Left hindlimb (tissue), 1 donor: ENCODE measurements at places on chromosomes 13 and 19.

- DNase-seq = peak; percentile 81
Measured at GRCh38 chr19:55632463-55632834, 8.1 kb upstream of the ZNF784 start.

DNA sequence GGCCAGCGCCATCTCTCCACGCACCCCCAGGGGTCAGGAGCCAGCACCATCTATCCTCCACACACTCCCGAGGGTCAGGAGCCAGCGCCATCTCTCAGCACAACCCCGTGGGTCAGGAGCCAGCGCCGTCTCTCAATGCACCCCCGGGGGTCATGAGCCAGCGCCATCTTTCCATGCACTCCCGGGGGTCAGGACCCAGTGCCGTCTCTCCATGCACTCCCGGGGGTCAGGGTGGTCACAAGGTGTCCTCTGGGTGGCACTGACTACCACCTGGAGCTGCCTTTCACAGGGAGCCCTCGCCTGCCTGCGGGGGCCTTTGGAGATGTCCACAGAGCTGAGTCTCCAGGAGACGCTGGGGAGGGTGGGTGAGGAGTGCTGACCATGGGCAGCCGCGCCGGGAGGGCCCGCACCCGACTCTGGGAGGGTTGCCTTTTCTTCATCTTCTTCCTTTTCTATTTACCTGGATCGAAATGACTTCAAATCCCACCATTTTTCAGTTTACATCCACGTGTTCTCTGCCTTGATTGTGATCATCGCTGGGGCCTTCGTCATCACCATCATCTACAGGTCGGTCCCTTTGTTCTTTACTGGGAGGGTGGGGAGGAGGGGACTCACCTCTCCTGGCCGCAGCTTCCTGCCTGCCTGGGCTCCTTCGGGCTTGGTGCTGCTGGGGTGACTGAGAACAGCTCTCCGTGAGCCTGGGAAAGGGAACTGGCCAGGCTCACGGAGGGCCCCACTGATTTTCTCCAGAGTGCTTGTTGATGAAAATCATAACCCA lies 19.1 kb downstream of the TEX29 start:
- DNase-seq = no peak

DNA sequence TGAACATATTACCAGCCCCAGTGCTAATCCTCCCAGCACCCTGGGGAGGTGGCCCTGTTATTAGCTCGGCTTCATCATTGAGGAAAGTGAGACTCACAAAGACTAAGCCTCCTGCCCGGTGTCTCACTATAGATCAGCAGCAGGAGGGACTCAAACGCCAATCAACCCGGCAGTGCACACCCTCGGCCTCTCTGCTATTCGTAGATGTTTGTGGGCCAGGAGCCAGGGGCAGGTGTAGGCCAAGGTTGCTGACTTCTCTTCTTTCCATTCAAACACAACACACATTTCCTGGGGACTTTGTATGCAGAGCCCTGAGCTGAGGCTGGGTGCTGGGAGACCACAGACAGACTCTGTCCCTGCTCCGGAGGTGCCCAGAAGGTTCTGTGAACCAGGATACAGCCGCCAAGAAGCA lies 9.4 kb upstream of the SBK3 start:
- no peak for DNase-seq

GRCh38 chr13:111909501-111909900 lies 157.4 kb upstream of the SOX1 start:
- no peak for DNase-seq

- DNase-seq = peak; percentile 65
Measured at GRCh38 chr19:5281588-5281987, 59.0 kb downstream of the PTPRS start.

DNA sequence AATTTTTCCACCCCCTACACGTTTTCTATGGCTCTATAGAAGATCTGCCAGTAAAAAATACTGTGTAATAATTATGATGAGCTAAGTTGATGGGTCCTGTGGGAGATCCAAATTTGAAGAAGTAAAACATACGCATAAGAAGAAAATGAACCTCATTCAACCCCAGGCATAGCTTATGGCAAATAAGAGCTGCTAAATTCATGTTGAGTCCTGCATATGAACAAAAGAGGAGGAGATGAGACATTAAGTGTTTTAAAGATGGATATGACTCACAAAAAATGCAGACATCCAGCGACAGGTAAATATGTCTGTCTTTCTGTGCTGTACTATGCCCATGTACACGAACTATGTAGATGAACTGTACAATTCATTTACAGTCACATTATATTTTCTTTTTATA lies 101.9 kb downstream of the LIG4 start:
- no peak for DNase-seq

DNA sequence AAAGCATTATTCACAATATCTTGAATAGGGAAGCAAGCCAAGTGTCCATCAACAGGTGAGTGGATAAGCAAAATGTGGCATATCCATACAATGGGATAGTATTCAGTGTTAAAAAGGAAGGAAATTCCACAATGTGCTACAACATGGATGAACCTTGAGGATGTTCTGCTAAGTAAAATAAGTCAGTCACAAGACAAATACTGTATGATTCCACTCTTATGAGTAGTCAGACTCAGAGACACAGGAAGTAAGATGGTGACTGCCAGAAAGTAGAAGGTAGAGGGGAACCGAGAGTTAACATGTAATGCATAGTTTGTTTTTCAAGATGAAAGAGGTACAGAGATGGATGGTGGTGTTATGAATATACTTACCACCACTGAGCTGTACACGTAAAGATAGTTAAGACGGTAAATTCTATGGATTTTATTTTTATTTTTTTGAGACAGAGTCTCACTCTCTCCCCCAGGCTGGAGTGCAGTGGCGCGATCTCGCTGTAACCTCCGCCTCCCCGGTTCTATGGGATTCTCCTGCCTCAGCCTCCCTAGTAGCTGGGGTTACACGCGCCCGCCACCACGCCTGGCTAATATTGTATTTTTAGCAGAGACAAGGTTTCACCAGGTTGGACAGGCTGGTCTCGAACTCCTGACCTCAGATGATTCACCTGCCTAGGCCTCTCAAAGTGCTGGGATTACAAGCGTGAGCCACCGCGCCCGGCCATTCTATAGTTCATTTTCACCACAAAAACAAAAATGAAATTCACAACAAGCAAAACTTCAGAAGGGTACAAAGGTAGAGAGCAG lies 1.0 kb upstream of the CHAMP1 start:
- no peak for DNase-seq

DNA sequence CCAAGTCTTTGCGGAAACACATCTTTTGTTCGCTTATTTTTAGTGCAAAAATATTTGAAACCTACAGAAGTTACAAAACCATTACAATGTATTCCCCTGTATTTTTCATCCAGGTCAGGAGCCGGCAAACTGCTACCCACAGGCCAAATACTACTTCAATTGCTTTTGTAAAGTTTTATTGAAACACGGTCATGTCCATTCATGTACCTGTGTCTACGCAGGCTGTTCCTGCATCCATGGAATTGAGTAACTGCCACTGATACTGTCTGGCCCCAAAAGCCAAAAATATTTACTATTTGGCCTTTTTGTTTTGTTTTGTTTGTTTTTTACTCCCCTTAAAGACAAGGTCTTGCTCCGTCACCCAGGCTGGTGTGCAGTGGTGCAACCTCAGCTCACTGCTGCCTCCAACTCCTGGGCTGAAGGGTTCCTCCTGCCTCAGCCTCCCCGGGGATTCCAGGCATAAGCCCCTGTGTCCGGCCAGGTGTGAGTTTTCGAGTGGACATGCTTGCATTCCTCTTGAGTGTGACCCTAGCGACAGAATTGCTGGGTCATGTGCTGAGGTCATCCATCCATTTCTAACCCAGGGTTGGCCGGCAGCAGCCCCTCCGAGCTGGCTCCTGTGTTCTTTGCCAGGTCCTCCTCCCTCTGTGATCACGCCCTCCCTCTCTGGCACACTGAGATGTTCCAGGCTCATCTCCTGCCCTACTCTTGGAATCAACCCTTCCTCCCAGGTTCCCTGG lies 10.9 kb upstream of the S1PR4 start:
- DNase-seq = no peak

DNA sequence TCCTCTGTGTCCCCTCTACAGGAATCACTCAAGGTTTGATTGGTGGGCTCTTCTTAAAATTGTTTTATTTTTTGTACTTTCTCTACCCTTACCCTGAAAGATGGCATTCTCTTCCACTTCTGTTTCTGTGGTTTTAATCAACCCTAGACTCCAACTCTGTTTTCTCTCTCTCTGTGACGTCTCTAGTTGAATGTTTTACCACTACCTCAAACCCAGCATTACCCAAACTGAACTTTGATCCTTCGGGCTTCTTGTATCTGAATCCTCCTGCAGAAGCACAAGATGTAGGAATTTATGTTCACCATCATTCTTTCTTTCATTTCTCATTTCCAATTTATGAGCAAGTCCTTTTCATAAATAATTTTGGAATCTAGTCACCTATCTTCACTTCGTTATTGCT lies 39.9 kb downstream of the PCCA start:
- DNase-seq = no peak
